ENCODE measurements at places on chromosomes 7 and 10.

DNA sequence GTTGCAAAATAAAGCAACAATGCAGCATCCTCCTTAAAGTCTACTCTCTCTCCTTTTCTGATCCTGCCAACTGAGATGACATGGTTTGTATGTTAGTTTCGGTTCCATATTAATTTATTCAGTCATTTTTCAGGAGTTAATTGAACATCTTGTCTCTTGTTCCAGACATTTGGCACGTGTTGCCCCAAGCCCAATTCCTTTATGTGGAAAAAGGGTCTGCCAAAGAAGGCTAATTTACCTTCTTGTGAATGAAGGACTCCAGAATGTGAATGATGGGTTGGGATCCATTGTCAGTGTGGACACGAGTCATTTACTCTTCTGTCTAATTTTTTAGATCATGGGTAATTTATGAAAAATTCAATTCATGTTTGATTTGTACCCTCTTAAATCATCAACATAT, 350.9 kb upstream of the LRGUK start:
- DNase-seq: no peak

GRCh38 chr7:75872073-75872782, 6.6 kb upstream of the RHBDD2 start:
- DNase-seq: no peak

GRCh38 chr10:15140698-15141097, 27.8 kb downstream of the NMT2 start:
- DNase-seq: no peak

- DNase-seq: no peak
Measured at GRCh38 chr7:57868771-57869483, 418.9 kb downstream of the ZNF716 start.

GRCh38 chr7:74288034-74288881, 949 bp upstream of the CLIP2 start:
- no peak for DNase-seq

- no peak for DNase-seq
Measured at GRCh38 chr7:139505563-139505962, 17.9 kb upstream of the CLEC2L start.

- no peak for DNase-seq
Measured at GRCh38 chr7:20804345-20804744, 17.7 kb upstream of the SP8 start.

DNA sequence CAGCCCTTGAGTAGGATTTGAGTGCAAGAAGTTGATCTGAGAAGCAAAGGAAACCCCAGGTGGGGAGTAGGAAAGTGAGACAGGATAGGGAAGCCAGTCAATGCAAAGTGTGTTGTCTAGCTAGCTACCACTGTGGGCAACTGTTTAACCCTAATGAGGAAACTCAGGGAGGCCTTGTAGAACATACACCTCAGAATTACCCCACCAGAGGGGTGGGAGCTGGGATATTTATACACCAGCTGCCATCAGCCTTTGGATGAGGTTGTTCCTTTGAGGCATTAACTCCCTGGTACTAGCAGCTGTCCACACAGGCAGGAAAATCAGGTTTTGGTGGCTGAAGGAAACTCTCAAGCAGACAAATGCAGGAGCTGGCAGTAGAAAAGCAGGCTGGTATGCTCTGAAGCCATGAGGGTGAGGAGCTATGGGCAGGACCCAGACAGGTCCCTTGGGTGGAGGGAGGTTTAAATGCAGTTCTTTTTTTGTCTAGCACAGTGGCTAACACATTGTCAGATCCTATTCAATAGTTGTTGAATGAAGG, 60.1 kb upstream of the ARID5B start:
- DNase-seq: no peak

DNA sequence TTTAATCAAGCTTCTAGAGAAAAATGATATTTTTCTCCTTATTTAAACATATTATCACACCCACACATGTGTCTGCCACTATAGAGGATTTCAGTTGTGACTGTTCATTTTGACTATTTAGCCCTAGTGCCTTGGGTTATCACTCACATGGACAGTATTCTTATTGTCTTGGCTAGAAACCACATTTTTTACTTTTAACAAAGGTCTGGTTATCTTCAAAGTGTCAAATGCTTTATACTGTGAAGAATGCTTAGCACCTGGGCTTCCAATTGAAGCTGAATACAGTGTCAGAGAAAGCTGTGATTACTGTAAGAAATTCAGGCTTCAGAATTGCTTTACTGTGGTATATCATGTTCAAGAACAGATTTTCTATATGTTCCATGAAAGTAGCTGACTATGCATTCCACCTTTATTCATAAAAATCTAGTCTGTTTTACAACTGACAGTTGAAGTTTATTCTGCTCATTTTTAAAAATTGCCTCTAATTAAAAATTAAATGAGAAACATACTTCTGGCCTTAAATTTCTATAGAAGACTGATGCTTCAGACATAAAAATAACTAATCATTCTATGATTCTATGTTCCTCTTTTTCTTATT, 278.6 kb downstream of the SEMA3D start:
- no peak for DNase-seq
